ENCODE measurements at places on chromosomes 1 and 21.

GRCh38 chr1:20634065-20634593 is 871 bp downstream of the PINK1 start:
- DNase-seq: no peak

- DNase-seq: no peak
Observed at GRCh38 chr1:51044834-51045233, 57.2 kb upstream of the C1orf185 start.

DNA sequence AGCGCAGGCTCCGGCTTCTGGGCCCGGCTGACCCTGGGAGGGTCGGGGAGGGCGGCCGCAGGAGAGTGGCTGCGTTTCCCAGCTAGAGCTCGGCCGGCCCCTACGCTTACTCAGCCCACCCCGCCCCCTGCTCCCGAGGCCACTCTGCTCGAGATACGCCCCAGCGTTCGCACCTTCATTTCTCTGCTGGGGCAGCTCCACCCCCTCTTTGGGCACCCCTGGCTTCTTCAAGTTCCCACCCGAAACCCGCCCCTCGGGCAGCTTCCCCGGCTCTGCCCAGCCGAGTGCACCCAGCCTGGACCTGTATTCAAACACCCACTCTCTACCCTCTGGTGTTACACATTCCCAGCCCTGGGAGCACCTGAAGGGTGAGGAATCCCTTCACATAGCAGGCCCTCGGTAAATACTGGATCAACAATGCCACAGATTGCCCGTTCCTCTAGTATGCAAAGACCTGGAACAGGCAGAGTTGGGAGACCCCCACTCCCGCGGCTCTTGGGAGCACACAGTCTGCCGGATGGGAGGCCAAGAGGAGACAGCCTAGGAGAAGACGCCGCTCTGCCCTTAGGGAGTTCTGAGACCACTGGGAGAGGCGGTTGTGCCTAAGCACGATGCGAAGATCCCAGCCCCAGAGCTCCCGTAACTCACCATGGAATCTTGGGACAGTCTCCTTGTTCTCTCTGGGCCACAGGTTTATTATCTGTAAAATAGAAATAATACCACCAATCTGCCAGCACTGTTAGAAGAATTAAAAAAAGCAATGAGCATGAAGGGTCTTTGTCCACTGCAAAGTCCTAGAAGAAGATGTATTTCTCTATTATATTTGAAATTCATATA is 566 bp upstream of the PAQR7 start:
- no peak for DNase-seq

DNA sequence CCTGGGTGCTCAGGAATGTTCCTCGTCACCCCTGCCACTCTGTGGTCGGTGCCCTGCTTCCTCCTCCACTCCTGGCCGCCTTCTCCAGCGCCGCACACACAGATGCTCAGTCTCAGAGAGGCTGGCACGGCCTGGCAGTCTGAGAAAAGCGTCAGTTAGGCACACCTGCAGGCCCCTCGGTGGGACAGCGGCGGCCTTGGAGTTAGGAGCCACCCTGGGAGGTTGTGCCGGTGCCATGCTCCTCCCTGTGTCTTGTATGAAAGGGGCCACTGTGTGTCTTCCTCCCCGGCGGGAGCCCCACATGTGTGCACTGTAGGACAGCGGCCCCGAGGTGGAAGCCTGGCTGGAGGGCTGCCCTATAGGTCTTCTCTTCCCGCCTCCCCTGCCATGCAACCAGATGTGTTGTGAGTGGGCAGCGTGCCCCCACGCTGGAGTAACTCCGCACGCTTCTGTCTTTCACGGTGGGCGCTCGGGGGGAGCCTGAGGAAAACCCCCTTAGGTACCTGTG is 145.2 kb downstream of the PGBD5 start:
- no peak for DNase-seq

DNA sequence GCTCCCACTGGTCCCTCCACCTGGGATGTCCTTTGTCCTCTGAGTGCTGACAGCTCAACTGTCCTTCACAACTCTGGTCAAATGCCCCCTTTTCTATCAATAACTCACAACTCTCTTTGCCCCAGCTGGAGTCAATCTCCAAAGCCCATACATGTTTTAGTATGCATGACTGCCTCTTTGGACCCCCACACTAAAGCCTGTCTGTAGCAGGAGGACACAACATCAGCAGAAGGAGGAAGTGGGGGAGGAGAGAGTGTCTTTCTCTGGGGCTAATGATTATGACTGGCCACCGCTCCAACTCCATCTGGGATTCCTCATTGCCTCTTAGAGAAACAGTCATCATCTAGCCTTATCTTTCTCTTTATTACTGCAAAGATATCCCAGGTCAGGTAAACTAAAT is 186.6 kb upstream of the FGGY start:
- no peak for DNase-seq

DNA sequence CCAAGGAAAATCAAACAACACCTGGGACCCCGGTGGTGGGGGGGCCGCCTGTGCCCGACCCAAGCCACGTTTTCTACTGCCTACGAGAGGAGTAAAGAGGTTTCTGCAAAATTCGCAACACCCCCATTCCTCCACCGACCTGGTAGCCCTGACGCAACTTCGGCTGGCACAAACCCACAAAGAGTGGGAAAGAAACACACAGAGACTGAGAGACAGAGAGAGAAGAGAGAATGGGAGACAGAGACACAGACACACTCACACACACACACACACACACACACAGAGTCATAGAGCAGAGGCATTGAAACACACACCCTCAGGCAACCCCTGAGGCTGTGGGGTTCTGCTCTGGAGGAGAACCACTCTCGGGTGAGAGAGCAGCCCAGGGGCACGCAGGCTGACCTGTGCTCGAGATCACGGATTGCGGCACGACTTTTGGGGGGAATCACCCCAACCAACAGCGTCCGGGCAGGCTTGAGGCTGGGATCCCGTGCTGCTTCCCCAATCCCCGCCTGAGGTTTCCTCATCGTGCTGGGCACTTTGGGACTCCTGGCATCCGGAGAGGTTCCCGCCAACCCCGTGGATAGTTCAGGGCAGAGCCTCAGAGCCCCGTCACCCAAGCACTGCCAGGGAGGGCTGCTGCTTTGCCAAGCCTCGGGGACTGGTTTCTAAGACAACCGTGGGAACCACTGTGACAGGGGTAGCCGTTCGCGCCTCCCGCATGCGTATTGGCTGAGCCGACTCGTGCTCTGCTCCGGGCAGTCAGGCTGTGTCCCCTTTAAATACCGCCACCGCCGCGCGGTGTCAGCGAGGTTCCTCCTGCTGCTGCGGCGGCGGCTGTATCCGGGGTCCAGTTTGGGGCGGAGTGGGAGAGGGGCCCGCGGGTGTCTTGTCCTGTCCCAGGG is 682.4 kb upstream of the TPTE start:
- no peak for DNase-seq

GRCh38 chr1:62144238-62144831 is 50.3 kb upstream of the L1TD1 start:
- no peak for DNase-seq

- DNase-seq: no peak
Observed at GRCh38 chr1:3730543-3731247, 21.6 kb upstream of the CCDC27 start.

GRCh38 chr21:32253215-32253641 is 25.6 kb downstream of the MIS18A start:
- DNase-seq: no peak

GRCh38 chr1:161790587-161791317 is 24.6 kb downstream of the ATF6 start:
- DNase-seq: no peak

- DNase-seq: no peak
Observed at GRCh38 chr21:41768437-41769042, 1.7 kb upstream of the RIPK4 start.

- DNase-seq: no peak
Observed at GRCh38 chr1:14804626-14805025, 206.1 kb downstream of the KAZN start.

DNA sequence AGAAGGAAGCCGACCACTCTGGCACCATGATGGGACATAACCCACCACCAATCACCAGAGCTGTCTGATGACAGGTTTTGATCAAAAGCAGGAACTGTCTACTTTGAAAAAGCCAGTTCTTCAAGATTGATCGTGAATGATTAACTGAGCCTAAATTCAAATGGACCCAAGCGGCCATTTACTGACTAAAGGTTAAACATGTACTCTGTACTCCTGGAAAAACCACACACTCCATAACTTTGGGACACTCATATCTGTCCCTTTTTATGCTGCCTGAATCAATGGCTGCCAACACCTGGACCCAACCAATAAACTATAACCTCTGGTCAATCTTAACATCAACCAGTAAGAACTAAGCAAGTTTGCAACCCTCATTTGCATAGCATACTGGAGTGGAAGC is 206.6 kb downstream of the URB2 start:
- no peak for DNase-seq

- no peak for DNase-seq
Observed at GRCh38 chr21:36184545-36184944, 27.9 kb downstream of the DOP1B start.

- no peak for DNase-seq
Observed at GRCh38 chr1:108129999-108130398, 70.1 kb downstream of the SLC25A24 start.

DNA sequence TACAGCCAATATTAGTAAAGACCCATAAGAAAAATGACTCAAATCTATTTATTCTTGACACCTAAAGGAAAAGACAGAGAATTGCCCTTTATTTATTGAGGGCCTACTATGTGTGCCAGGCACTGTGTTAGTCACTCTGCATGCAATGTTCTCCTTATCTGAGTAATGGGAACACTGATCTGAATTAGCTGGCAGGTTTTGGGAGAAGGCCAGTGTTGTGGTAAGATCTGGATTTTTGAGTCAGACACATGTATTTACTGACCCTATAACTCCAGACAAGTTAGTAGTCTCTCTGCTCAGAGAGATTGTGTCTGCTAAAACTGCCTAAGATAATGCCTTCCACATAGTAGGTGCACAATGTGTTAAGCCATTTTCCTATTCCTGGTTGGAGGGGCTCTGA is 17.3 kb downstream of the LCE4A start:
- no peak for DNase-seq

GRCh38 chr1:204564835-204565234 is 48.6 kb downstream of the MDM4 start:
- no peak for DNase-seq

DNA sequence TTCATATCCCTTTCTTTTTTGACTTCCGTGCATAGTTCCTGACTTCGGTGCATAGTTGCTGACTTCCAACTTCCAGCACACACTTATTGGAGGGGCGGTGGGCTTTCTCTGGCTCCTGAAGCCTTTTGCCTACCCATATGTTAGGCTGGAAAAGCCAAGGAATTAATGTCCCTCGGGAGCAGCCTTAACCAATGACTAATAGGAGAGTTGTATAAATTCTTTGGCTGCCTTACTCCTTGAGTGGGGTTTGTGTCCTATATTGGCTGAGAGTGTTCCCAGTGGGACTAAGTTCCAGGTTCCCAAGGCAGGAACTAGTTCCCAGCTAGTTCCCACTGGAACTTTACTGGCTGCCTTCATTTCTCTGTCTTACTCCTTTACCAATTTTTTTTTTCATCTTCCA is 105.7 kb downstream of the ZNF326 start:
- DNase-seq: no peak

DNA sequence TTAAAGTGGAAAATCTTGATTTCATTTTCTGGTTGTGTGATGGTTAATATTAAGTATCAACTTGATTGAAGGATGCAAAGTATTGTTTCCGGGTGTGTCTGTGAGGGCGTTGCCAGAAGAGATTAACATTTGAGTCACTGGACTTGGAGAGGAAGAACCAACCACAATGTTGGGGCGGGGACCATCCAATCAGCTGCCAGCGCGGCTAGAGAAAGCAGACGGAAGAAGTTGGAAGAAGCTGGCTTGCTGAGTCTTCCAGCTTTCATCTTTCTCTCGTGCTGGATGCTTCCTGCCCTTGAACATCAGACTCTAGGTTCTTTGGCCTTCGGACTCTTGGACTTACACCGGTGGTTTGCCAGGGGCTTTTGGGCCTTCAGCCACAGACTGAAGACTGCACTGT is 832.6 kb upstream of the TMPRSS15 start:
- no peak for DNase-seq

DNA sequence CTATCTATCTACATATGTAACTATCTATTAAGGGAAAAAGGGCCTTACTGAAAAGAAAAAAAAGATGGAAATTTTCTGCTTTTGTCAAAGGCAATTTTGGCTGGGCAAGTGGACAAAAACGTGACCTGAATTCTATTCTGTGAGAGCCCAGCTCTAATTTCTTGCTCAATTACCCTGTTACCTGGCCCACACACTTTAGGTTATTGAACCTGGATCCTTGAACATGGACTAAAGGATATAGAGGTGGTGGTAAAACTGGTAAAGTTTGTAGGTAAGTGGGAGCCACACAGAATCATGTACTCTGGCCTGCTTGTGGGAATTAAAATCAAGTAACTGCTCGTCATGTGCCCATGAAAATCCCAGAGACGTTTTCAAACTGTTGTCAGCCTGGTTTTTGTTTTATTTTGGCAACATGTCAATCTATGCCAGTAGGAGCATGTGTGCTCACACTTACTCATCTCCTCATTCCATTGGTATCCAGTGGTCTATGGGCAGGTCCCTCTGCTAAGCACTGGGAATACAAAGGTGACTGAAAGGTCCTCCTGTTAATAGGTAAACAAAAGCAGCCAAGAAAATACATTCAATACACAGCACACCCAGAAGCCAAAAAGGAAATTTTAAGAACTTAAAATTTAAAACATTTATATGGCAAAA is 113.7 kb upstream of the WARS2 start:
- DNase-seq: no peak

- DNase-seq: no peak
Observed at GRCh38 chr1:43363283-43363934, 4.4 kb downstream of the ELOVL1 start.

DNA sequence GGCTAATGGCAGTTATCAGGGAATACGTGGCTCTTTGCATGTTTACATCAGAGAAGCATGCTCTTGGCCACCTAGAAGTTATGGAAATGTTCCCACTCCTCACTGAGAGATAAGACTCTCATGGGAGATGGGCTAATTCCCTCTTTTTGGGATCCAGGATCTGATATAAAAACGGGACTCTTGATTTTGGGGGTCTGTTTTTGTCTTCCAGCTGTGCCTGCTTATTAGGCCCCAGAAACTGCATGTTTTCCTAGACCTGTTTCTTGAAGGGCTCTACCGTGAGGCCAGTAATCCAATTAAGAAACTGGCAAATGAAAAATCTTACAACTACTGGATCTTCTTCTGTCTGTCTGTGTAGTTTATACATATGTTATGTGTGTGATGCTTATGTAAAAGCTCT is 47.0 kb upstream of the PTCH2 start:
- DNase-seq: no peak

GRCh38 chr1:36651176-36651910 is 168.6 kb upstream of the CSF3R start:
- DNase-seq: no peak

- peak; percentile 23 for DNase-seq
Observed at GRCh38 chr21:40615505-40616376, 231.2 kb downstream of the DSCAM start.

- DNase-seq: no peak
Observed at GRCh38 chr1:196030455-196030854, 577.8 kb downstream of the KCNT2 start.

GRCh38 chr1:169527451-169528214 is 41.9 kb upstream of the SLC19A2 start:
- DNase-seq: no peak

DNA sequence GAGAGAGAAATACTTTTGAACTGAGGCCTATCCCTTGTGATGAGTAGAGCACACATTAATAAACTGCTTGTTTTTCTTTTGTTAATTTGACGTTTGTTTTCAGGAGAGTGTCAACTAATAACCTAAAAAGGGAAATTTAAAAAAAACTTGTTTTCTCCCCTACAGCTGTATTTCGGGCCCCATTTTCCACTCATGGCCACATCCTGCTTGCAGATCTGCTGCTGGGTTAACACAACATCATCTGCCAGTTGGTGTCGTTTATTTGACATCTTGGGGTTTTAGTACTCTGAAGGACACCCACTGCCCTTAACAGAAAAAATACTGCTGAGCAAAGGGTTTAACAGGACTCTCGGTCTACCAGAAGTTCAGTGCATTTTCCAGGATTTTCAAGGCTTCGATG is 848 bp upstream of the PYHIN1 start:
- no peak for DNase-seq

Data from DMS 273 treated with DMSO at 0.1 percent for 48 hours (cell line).